ENCODE measurements at places on chromosomes 1 and 21.

GRCh38 chr21:41887667-41888066 is 8.5 kb upstream of the PRDM15 start:
- DNase-seq = no peak

DNA sequence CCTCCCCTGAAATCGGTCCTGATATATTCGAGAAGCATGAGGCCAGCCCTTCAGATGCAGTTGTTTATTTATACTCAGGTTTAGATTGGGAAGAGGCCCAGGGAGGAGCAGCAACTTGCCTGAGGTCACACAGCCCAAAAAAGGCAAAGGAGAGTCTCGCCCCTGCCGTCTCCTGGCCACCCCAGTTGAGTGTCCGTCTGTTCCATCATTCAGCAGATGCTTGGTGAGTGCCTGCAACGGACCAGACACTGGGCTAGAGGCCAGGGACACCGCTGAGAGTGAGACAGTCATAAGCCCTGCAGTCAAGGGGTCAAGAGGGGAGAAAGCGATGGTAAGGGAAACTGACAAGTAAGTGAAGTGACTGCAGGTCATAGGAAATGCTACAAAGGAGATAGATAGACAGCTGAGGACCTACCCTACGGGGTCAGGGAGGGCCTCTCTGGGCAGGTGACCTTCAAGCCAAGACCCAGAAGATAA is 15.4 kb upstream of the SELENON start:
- no peak for DNase-seq

DNA sequence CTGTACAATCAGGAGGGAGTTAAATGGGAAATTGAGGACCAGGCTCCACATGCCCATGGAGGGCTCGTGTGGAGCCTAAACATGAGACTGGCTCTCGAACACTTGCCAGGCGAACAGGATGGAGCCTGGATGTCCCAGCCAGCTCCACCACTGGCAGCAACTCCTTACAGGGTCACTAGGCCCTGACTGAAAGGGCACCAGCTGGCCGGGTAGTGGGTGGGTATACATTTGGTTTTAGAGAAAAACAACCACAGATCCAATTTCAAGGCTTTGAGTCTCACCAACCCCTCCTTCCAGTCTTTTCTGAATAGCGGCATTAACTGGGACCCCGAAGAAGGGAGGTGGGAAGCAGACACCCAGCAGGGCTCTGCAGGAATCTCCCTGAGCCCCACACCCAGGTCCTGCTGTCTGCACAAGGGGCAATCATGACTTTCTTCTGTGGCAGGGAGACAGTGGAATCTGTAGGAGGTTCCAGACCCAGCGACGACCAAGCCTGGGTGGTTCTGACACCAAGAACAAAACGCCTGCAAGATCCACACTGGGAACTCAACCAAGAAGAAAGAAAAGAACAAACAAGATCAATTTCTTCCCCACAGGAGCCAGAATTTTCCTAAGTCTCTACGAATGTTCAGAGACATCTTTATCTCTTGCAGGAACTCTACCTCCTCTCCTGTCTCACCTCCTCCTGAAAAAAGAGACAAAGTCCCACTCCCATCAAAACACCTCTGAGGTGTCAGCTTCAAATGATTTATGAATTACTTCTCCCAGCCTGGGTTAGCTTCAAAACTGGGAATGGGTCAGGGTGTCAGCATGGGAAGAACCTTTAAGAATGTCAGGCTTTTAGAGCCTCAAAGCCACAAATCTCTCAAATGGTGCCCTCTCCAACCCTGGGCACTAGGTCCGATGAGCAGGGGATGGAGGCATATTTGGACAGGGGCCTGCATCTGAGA is 26.5 kb upstream of the SRP9 start:
- DNase-seq = no peak

GRCh38 chr1:26581287-26581651 is 51.7 kb downstream of the RPS6KA1 start:
- DNase-seq = no peak

- DNase-seq = no peak
These were observed at the start of gene FAAP20 for GRCh38 chr1:2194319-2194897. TSS of gene FAAP20 (minus strand) at chr1:2194772. CDS start at chr1:2194749, 23 bp downstream.

DNA sequence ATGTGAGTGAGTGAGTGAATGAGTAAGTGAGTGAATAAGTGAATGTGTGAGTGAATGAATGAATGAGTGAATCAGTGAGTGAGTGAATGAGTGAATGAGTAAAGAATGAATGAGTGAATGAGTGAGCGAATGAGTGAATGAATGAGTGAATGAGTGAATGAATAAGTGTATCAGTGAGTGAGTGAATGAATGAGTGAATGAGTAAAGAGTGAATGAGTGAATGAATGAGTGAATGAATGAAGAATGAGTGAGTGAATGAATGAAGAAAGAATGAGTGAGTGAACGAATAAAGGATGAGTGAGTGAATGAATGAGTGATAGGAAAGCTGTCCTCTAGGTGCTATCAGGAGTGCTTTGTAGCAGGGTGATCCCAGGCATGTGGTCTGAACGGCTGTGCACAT is 35.7 kb downstream of the CFAP74 start:
- DNase-seq = no peak

GRCh38 chr21:41426676-41427404 is 801 bp downstream of the MX1 start:
- no peak for DNase-seq

GRCh38 chr1:36855699-36856494 is 178.4 kb downstream of the GRIK3 start:
- DNase-seq = no peak

All from endothelial cell of umbilical vein (primary cell).